ENCODE measurements at places on chromosomes 3 and 15. TPM values are rescaled to one million over a fixed set of nuclear protein-coding genes. Genes with fewer than 3 reads are reported as not detected.

- no peak for DNase-seq
Measured at GRCh38 chr3:177590826-177591225, 393.5 kb upstream of the TBL1XR1 start.

DNA sequence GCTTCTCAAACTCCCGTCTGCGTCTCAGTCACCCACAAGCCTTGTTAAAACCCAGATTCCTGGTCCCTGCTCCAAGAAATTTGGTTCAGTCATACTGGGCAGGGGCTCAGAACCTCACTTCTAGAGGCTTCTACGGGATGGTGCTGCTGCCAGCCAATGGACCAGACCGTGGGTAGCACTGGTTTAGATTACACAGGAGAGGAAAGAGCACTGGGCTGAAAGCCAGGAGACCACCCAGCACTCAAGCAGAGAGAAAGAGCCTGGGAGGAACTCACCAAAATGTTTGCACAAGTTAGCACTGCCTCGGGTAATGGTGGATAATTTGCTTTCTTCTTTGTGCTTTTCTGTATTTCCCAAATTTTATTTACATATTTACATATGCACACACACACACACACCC, 46.9 kb upstream of the MUC13 start:
- no peak for DNase-seq

CACNA1D gene
- total RNA-seq = 1.5 TPM

TGM5 gene
- total RNA-seq = 1.1 TPM

DNA sequence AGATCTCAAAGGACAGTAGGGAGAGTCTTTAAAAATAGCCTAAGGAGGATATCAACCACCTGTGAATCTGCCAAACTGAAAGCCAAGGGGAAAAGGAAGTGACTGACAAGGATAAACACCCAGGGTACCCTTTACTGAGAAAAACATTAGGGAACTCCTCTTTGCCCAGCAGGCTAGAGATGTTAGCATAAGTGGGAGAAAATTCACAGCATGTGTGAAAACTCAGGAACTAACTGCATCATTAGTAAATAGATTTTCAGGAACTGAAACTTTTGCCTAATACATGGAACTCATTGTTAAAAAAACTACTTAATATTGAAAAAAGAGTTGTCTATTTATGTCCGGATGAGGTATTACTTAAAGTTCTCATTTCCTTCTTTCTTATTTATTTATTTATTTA, 375.5 kb downstream of the NTRK3 start:
- DNase-seq = no peak

DNA sequence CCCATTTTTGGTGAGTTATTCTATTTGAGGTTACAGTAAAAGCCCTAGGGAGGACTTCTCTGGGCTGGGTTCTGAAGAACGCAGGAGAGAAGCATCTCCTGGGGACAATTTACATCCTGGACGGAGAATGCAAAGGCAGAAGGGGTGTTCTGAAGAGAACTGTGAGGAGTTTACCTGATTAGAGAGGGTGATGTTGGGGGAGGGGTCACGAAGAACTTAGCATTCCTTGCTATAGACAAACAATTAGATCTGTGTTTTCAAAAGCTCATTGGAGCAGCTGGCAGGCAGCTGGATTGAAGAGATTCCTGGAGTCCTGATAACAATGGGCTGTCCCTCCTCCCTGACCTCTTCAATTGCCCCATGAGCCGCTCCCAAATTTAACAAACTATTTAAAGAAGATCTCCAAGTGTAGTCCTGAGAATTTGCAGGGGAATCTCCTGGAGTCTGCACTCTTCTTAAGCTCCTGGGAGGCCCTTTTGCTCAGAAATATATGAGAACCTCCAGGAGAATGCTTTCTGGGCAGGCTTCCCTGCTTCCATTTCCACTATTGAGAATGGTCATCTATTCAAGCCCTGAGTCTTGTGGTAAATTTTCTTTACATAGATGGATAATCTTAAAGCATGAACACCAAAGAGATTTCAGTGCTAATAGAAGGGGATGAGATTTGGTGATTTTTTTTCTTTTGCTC, 55.3 kb downstream of the ARHGAP31 start:
- DNase-seq = no peak

GRCh38 chr15:29194866-29195265, 74.8 kb downstream of the NSMCE3 start:
- no peak for DNase-seq

DNA sequence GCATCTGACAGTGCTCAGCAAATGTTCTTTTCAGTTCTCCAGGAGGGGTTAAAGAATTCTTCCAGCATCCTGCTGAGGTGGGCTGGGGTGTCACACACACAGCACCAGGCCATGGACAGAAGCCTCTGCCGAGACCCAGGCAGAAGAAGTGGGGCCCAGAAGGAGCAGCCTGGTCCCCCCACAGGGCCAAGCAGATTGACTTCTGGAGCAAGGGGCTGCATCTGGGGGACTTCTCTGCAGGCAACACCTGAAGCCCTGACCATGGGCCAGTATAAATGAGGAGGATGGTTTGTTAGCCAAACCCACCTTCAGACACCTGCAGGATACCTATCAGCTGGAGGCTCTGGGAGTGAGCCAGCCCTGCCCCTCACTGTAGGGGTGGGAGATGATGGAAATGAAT, 16.2 kb upstream of the TMEM40 start:
- no peak for DNase-seq

GRCh38 chr3:48214225-48214624, 9.1 kb upstream of the CAMP start:
- no peak for DNase-seq

- no peak for DNase-seq
Measured at GRCh38 chr3:176919836-176920765, 277.2 kb downstream of the TBL1XR1 start.

DNA sequence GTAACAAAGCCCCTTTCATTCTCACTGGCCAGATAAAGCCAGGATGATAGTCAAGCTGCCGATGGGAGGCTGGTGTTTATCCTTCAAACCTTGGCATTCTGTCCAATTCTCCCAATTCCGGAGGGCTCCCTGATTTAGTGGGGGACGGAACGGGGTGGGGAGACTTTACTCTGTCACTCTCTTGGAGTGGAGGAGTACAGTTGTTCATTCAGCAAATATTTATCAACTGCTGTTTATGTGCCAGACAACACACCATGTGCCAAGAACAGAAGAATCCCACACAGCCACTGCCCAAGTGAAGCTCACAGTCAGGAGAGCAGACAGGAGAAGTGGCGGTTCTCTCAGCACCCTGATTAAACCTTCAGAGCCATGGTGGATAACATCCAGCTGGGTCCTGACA, 63.3 kb downstream of the WNT5A start:
- no peak for DNase-seq

KLHL40 gene
- not detected for total RNA-seq

DNA sequence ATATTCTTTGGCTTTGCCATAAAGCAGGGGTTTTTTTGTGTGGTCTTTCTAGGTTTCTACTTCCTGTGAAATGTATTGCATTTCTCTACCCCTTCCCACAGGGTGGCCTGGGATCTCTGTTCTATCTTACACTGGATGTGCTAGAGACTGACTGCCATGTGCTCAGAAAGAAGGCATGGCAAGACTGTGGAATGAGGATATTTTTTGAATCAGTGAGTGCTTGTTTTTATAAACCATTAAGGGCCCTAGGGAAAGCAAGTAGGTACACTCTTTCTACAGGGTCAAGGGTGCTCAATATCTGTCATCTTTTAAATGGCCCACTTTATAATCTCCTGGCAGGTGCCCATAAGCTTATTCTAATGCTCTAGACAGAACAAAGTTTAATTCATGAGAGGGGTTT, 730 bp downstream of the FETUB start:
- no peak for DNase-seq

DNA sequence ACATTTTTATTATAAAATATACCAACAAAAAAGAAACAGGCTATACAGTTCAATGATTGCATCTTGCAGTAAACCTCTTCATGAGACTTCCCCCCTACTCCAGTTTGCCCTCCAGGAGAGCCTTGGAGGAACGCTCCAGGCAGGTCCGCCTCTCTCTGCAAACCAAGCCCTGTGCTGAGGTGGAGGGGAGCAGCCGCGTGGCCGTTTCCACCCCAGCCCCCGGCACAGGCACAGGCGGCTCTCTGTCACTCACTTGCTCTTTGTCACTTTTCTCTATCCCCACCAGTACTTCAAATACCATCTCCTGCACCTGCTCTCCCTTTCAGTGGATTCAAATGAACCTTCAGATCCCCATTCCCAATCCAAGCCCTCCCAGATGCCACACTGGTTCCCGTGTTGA, 479.9 kb downstream of the OCA2 start:
- no peak for DNase-seq

GRCh38 chr15:67766968-67767367, 58.3 kb upstream of the SKOR1 start:
- DNase-seq = no peak

DNA sequence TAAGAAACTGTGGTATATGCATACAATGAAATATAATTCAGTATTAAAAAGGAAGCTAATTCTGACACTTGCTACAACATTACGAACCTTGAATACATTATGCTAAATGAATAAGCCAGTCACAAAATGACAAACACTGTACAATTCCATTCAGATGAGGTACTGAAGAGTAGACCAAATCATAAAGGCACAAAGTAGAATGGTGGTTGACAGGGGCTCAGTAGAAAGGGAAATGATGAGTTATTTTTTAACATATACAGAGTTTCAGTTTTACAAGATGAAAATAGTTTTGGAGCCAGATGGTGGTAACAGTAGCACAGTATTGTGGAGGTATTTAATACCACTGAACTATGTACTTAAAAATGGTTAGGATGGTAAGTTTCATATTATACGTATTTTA, 254.6 kb upstream of the RBMS3 start:
- no peak for DNase-seq

- DNase-seq = no peak
Measured at GRCh38 chr3:76097589-76097969, 312.2 kb upstream of the ZNF717 start.

DNA sequence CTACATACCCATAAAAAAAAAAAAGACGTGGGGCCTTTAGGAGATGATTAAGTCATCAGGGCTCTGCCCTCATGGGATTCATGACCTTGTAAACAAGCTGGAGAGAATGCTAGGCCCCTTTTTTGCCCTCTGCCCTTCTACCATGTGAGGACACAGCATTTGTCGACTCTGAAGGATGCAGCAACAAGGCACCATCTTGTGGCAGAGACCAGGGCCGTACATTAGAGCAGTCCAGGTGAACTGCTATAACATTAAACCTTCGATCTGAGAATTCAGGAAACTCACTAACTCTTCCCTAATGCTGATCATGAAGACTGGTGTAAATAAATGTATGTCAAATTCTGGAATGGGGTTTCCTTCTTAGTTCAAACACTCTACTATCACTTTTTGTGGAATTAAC, 30.7 kb upstream of the SIAH2 start:
- no peak for DNase-seq

MED12L gene
- 3.2 TPM for total RNA-seq

LDHAL6B gene
- total RNA-seq = not detected

GRCh38 chr15:85141726-85142125, 160.1 kb downstream of the PDE8A start:
- no peak for DNase-seq

GPR156 gene
- not detected for total RNA-seq

DNA sequence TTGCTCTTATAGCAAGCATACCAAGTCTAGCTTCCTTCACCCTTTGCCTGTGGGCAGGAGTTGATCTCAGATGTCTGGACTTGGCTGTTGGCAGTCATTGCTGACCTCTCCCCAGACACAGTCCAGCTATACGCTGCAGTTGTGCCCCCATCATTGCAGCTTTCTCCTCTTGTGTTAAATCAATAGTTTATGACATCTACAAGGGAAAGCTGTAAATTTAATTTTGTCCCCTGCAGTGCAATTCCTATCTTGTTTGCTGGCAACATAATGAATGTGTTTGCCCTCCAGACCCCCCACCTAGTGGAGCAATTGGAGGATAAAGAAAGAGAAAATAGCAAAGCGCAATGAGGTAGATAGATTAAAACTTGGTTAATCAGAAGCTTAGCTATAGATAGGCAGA, 280.2 kb downstream of the LSAMP start:
- DNase-seq = no peak

DNA sequence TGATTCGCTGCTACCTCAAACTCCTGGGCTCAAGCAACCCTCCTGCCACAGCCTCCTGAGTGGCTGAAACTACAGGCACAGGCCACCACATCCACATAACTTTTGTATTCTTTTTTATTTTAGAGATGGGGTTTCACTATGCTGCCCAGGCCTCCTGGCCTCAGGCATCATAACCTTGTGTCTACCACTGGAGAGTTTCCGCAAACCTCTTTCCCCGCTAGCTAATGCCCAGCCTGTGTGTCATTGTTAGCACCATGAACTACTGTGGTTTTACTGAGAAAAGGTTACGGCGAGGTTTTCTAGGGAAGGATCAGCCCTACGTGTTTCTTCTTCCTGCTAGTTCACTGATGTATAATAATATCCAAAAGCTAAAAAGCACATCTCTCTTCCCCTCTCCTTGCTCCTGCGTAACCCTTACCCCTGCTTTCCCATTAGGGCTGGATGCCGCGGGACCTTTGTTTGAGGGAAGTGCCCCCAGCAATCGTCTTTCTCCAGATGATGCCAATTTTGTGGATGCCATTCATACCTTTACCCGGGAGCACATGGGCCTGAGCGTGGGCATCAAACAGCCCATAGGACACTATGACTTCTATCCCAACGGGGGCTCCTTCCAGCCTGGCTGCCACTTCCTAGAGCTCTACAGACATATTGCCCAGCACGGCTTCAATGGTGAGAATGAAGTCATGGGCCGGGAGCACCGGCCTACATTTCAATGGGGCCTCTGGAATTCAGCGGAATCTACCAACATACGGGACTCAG, 113.7 kb downstream of the LIPC start:
- peak; percentile 89 for DNase-seq

GRCh38 chr3:72153477-72154314, 368.7 kb upstream of the PROK2 start:
- no peak for DNase-seq

DNA sequence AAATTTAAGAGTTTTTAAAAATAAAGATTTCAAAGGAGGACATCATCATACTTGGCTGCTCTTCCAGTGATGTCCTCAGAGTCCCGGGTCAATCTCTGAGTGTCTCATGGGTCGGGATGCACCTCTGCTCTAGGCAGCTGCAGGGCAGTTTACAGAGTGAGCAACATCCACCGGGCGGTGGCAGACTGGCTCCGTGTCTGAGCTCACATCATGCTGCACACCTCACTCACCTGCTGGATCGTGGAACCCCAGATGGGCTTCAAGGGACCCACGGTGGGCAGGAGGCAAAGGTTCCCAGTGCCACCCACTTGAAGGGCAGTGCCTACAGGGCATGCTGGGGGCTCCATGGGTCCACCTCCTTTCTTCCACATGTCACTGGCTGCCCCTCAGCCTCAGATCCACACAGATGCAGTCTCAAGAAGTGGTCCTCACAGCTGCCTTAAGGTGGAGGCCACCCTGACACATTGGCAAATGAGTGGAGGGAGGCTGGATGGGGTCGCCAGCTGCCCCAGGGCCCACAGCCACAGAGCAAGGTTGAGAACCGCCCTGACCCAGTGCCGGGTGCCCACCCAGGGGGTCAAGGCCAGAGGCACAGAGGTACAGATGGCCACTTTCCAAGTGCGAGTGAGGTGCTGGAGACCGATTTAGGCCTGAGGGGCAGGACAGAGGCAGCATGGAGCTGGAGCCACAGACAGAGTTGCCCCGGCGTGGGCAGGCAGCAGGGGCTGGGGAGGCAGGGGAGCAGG, 25.2 kb downstream of the CYFIP1 start:
- DNase-seq = no peak

GRCh38 chr15:36666228-36666905, 86.9 kb downstream of the CDIN1 start:
- no peak for DNase-seq

ERICH6 gene
- not detected for total RNA-seq

- no peak for DNase-seq
Measured at GRCh38 chr3:121844892-121845291, 9.9 kb downstream of the EAF2 start.

GRCh38 chr3:114519415-114519814, 225.6 kb downstream of the TIGIT start:
- DNase-seq = no peak

GRCh38 chr15:63037976-63038720, 4.4 kb upstream of the TPM1 start:
- DNase-seq = no peak
